ENCODE measurements at places on chromosomes 12 and 14.

DNA sequence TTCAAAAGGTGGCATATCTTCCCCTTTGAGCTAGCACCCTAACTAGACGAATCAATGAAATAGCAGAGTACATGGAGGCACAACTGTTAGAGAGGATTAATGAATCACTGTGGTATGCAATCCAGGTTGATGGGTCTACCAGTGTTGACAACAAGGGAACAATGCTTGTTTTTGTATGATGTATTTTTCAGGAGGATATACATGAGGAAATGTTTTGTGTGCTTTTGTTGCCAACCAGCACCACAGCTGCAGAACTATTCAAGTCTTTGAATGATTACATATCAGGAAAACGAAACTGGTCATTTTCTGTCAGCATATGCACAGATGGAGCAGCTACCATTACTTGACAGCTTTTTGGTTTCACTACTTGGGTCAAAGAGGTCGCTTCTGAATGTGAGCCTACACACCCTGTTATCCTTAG is 142.6 kb downstream of the GPHN start:
- no peak for DNase-seq

DNA sequence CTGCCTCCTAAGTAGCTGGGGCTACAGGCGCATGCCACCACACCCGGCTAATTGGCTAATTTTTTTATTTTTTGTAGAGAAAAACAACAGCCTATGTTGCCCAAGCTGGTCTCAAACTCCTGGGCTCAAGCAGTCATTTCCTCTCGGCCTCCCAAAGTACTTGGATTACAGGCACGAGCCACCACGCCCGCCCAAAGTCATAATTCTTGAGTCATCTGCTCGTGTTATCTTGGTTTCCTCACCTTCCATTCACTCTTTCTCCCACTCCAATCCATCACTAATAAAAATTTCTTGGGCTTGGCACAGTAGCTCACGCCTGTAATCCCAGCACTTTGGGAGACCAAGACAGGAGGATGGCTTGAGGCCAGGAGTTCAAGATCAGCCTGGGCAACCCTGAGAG is 32.0 kb downstream of the ITGA7 start:
- DNase-seq, result no peak

DNA sequence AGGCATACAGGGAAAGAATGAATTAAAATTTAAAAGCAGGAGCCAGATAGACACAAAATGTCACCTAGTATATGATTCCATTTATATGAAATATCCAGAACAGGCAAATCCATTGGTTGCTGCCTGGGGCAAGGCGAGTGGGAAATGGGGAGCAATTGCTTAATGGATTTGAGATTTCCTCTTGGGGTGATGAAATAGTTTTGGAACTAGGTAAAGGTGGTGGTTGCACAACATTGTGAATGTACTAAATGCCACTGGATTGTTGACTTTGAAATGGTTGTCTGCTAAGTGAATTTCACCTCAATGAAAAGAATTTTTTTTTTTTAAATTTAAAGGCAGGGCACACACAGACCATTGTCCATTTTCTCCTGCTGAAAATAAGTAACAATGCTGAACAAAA is 61.9 kb downstream of the ABCC9 start:
- DNase-seq, result no peak

- no peak for DNase-seq
Observed at GRCh38 chr12:10901427-10901826, 7.9 kb downstream of the TAS2R13 start.

- peak; percentile 71 for DNase-seq
Observed at GRCh38 chr12:131912518-131913274, 16.4 kb upstream of the PUS1 start.

DNA sequence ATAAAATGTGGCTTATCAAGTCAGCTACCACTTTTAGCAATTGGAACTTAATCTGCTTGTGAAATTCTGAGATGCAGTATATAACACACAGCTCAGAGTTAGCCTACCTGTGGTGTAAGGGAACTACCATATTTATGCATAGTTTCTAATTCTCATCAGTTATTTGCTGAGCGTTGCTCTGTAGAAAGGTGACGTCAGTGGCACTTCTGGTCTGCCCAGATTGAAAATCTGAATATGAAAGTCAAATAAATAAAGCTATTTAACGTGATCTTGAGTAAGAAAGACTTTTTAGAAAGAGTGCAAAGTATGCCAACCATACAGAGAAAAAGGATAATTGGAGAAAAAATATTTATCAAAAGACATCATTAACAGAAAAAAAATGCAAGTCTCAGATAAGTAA is 938.9 kb upstream of the NOVA1 start:
- no peak for DNase-seq

- DNase-seq, result no peak
Observed at GRCh38 chr14:70422538-70422937, 5.6 kb upstream of the SYNJ2BP start.

- DNase-seq, result no peak
Observed at GRCh38 chr12:18141048-18141982, 51.3 kb upstream of the RERGL start.
